ENCODE measurements at places on chromosomes 11 and 22. TPM values are rescaled to one million over a fixed set of nuclear protein-coding genes. Genes with fewer than 3 reads are reported as not detected.

GRCh38 chr22:39468487-39469325, 11.9 kb downstream of the MGAT3 start:
- no peak for DNase-seq

- peak; percentile 30 for DNase-seq
Observed at GRCh38 chr22:30445438-30446145, 20.0 kb downstream of the MTFP1 start.

The CXCR5 gene
- total RNA-seq, result not detected

- DNase-seq, result peak; percentile 38
Observed at GRCh38 chr11:66467034-66467659, 442 bp downstream of the PELI3 start.

The P2RX6 gene
- total RNA-seq, result 10.6 TPM

GRCh38 chr11:1514336-1515061, 27.9 kb upstream of the MOB2 start:
- no peak for DNase-seq
